ENCODE measurements at places on chromosomes 7 and 10. TPM values are rescaled to one million over a fixed set of nuclear protein-coding genes. Genes with fewer than 3 reads are reported as not detected.

KIF11 gene
- polyA plus RNA-seq, result 29.6 TPM

FBXW4 gene
- polyA plus RNA-seq, result 62.9 TPM

SLC26A4 gene
- 2.8 TPM for polyA plus RNA-seq

FBXO24 gene
- 2.3 TPM for polyA plus RNA-seq

PRF1 gene
- 0.41 TPM for polyA plus RNA-seq

PTN gene
- 135 TPM for polyA plus RNA-seq

MYOF gene
- 21.7 TPM for polyA plus RNA-seq

PCDH15 gene
- 5.5 TPM for polyA plus RNA-seq

TACR2 gene
- polyA plus RNA-seq, result 0.16 TPM
